Esophagus mucosa (tissue), 1 donor: ENCODE measurements at places on chromosomes 12 and 14.

- no peak for ATAC-seq
These were observed 208.4 kb upstream of the FKBP4 start for GRCh38 chr12:2586156-2587038.

- no peak for ATAC-seq
These were observed 708.0 kb downstream of the MED13L start for GRCh38 chr12:115569345-115570068.

DNA sequence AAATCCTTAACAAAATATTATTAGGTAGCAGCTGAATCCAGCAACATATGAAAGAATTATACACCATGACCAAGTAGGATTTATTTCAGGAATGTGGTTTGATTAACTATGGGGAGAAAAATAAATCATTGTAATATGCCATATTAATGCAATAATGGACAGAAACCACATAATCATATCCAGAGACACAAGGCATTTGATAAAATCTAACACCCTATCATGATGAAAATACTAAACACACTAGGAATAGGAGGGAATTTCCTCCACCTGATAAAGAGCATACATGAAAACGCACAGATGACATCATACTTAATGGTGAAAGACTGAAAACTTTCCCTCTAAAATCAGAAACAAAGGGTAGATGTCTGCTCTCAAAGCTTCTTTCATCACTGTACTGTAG, 238.9 kb downstream of the PHLDA1 start:
- ATAC-seq, result no peak

- no peak for ATAC-seq
These were observed 1.3 kb upstream of the ATP5MC2 start for GRCh38 chr12:53677016-53677799.

- ATAC-seq, result peak; percentile 43
These were observed 11.2 kb downstream of the C2CD5 start for GRCh38 chr12:22533155-22533554.

- ATAC-seq, result no peak
These were observed 11.7 kb downstream of the RTL1 start for GRCh38 chr14:100891501-100892445.

DNA sequence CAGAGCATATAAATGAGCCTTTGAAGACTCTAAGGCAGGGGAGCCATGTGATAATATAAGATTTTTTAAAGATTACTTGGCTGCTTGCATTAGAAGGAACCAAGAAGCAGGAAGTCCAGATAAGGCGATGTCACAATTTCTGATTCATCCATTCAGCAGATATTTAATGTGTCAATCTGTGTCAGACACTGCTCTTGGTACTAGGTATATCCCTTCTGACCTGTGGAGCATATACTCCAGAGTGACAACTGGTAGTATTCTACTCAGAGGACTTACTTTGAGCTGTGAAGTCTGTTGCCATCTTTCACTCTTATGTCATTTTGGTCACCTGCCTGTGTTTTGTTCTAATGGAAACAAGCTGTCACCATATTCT, 10.7 kb downstream of the EID3 start:
- ATAC-seq, result peak; percentile 65

GRCh38 chr14:68178282-68178681, 358.7 kb downstream of the RAD51B start:
- peak; percentile 38 for ATAC-seq
